ENCODE measurements at places on chromosomes 5 and 9.

GRCh38 chr5:61667525-61668218 is 335.6 kb downstream of the ZSWIM6 start:
- no peak for DNase-seq

GRCh38 chr9:73565026-73565425 is 413.4 kb downstream of the ANXA1 start:
- DNase-seq = no peak

DNA sequence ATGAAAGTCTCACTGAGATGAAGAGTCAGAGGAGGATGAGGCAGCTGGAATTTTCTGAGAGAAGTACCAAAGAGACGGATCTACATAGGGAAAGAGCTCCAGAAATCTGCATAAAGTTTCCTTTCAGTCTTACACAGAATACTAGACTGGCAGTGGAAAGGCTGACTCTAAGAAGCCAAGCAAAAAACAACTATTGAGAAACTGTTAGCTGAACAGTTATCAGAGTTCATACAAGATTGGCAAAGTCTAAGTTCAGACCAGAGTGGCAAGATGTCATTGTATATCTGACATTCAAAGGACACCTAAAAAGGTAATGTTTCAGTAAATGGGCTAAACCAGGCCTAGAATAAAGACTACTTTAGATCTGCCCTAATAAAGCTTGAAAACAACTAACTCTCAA is 209.0 kb downstream of the KIAA0825 start:
- DNase-seq = no peak

GRCh38 chr5:40677456-40677855 is 2.3 kb upstream of the PTGER4 start:
- no peak for DNase-seq

DNA sequence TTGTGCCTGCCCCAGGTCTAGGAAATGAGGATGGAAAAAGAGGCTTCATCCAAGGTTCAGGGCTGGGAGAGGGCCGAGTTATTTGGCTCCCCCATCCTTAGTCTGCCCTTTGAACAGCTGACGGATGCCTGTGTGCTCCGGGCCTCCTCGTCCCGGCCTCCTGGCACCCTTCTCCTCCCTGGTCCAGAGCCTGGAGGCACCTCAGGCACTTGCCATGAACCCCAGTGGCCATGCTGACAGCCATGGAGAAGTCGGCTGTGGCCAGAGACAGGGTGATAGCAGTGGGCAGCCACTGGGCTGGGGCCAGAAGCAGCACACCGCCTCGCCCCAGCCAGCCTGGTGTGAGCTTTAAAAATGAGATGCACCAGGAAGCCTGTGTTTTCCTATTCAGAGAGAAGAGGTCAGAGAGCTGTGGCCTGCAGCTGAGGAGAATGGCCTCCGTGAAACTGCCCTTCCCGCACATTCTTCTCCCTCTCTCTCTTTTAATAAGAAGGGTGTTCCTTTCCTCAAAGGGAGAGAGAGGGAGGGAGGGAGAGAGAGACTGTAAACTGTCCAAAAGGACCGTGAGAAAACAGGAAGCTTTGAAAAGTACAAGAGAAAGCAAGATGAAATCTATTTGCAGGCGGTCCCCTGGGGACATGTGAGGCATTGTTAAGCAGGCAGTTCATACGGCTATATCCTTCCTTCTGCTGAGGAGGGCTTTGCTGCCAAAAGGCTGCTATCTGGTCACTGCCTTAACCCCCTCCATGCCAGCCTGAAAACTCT is 55.3 kb downstream of the ZNF366 start:
- peak; percentile 72 for DNase-seq

- no peak for DNase-seq
Measured at GRCh38 chr5:7405277-7405676, 9.3 kb downstream of the ADCY2 start.

- DNase-seq = no peak
Measured at GRCh38 chr5:93275376-93275775, 305.6 kb downstream of the NR2F1-AS1 start.

GRCh38 chr5:143224672-143225071 is 178.8 kb downstream of the NR3C1 start:
- no peak for DNase-seq

DNA sequence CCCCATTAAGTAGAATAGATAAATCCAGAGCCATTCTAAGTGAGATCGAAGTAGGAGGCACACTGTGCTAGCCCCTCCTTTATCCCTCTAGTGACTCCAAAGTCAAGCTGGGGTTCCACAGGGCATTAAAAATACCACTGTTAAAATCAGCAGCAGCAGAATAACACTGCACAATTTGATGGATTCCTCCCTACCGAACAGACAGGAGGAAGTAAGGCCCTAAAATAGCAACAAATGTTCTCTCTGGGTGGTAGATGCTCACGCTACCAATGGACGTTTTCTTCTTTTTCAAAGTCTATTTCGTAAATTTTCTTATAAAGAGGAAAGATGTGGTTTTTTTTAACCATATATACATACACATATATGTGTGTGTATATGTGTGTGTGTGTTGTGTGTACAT is 54.4 kb downstream of the FBXW11 start:
- DNase-seq = no peak

DNA sequence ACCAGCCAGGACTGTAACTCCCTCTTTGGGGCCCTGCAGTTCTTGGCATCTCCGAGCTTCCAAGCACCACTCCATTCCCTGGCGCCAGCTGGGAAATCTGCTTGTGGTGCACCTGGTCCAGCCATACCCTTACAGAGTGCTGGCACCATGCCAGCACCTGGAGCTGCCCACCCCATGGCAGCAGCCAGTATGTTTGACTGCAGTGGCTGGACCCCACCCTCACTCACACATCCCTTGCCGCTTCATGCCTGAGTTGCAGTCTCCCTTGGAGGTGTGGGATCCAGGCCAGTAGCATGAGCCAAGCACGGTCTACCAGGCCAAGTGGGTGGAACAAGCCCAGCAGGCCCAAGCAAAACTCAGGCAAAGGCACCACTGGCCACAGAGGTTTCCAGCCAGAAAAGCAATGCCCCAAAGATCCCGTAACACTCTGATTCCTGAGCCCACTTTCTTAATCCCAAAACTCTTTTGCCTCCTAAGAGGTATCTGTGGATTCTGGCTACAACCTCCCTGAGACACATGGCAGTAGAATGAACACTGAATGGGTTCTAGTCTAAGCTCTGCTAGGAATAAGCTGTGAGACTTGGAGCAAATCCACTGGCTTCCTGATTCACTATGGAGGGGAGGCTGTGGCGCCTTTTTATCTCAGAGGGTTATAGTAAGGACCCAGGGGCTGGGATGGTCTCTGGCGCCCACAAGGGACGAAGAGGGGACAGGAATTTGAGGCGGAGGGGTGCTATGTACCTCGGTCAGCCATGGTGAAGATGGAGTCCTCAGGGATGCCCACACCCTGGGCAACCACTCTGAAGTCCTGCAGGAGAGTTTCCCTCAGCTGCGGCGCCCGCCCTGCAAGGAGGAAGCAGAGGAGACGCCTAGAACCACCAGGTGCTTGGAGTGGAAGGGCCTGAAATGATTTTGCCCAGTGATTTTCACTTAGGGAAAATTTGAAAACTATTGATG is 5.6 kb downstream of the AMBP start:
- DNase-seq = no peak

DNA sequence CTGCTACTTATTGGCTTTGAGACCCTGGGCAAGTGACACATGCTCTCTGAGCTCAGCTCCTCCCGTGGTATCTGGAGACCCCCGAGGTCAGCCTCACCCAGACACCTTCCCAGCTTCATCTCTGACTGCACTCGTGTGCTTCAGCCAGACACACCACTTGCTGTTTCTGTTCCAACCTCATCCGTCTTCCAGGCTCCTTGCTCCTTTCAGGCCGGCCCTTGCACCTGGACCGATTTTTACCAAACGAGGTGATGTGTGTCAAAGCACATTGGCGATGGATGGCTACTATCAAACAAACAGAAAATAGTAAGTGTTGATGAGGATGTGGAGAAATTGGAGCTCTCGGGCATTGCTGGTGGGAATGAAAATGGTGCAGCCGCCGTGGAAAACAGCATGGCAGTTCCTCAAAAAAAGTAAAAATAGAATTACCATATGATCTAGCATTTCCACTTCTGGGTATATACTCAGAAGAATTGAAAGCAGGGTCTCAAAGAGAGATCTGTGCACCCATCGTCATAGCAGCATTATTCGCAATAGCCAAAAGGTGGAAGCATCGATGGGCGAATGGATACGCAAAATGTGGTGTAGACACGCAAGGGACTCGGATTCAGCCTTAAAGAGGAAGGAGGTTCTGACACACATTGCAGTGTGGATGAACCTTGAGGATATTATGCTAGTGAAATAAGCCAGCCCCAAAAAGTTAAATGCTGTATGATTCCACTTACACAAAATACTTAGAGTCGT is 96.1 kb upstream of the IER5L start:
- no peak for DNase-seq

- DNase-seq = no peak
Measured at GRCh38 chr9:71704796-71705195, 63.5 kb downstream of the CEMIP2 start.

DNA sequence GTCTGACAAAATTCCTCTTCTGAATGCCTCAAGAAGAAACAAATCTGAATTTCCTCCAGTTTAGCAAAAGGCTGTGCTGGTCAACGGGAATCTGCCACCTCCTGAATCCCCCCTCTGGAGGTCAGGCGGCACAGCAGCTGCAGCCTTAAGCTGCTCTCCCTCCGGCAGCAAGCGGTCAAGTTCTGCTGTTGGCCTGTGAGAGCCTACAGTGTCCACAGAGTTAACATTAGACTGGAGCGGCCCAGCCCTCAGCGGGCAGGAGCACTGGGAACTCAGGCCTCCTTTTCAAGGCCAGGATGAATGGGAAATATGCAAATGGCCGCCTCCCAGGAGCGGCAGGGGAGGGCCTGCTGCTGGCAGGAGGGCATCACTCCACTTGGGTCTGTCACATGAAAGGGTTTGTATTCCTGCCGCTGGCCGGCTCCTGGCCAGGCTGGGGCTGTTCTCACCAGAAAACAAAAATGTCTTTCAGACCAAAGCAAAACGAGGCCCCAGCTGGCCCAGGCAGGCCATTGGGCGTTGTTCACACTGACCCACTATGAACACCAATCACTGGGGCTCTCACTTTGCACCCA is 8.2 kb downstream of the ACSL6 start:
- peak; percentile 92 for DNase-seq

GRCh38 chr9:121340676-121341392 is 29.2 kb downstream of the STOM start:
- DNase-seq = no peak

- DNase-seq = no peak
Measured at GRCh38 chr5:107952450-107952849, 281.7 kb upstream of the EFNA5 start.

DNA sequence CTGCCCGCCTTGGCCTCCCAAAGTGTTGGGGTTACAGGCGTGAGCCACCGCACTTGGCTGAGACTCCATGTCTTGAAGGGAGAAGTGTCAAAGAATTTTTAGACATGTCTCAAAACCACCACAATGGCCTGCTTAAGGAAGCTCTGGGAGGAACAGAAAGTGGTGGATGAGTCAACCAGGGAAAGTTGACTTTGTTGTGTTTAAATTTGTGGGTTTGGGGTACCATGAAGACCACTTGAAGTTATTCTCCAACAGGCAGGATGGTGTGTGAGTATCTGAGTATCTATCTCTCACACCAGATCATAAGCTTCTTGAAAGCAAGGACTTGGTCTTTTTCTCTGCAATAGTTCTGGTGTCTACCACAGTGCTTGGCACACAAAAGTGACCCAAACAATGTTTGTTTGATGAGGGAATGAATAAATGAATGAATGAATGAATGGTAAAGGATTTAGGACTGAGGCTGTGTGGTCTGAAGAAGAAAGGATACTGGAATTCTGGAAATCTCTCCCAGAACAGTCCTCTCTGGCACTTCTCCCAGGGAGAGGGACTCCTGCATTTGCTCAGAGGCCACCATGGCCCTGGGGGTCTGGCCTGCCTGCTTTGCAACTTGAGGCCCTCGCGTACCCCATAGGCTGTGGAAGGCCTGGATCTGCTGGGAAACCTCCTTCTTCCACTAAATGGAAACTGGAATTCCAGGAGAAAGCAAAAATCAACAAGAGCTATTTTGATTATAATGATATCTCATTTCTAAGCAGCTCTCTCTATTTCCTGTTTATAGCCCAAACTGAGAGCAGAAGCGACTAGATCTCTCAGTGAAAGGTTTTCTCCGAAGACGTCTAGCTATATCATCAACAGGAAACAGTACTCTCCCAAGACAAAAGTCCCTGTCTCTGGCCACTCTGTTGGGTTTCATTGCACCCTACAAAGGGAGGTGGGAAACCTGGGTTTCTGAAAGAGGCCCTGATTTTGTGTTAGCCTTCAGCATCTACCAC is 187.9 kb downstream of the PALM2AKAP2 start:
- no peak for DNase-seq

- DNase-seq = no peak
Measured at GRCh38 chr5:80172067-80172695, 83.7 kb downstream of the SERINC5 start.

GRCh38 chr5:149544028-149544420 is 7.2 kb downstream of the CSNK1A1 start:
- no peak for DNase-seq

- peak; percentile 30 for DNase-seq
Measured at GRCh38 chr5:143674469-143674786, 137.5 kb upstream of the HMHB1 start.

DNA sequence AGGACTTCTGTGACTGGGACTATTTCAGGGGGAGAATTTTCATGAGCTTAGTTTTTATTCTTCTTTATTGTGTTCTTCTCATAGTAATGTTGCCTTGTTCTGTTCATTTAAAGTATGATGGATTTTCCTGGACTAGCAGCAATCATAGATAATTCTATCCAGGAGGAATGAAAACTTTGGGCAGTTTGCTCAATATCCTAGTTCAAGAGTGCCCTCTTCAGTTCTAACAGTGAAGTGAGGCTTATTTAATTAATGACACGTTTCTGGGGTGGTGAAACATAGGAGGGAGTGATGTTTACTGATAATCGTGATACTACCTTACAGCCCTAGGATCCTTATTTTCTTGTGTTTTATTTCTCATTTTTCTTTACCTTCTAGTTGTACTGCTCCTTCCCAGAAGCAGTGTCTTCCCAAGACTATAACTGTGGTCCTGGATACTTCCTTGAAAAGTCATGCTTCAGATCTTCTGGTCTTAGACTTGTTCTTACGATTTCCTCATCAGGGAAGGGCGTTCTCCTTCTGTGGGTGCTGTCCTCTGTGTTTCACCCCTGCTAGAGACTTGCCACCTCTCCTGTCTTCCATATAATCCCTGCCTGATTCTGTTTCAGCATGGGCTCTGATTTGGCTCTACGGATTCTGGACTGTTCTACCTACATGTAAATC is 57.4 kb downstream of the CFAP95 start:
- DNase-seq = no peak

- DNase-seq = no peak
Measured at GRCh38 chr5:169742771-169743296, 105.8 kb downstream of the DOCK2 start.

- DNase-seq = peak; percentile 94
Measured at GRCh38 chr5:123119334-123119986, 30.4 kb downstream of the PRDM6 start.

- DNase-seq = no peak
Measured at GRCh38 chr9:107982745-107983144, 493.2 kb upstream of the KLF4 start.

DNA sequence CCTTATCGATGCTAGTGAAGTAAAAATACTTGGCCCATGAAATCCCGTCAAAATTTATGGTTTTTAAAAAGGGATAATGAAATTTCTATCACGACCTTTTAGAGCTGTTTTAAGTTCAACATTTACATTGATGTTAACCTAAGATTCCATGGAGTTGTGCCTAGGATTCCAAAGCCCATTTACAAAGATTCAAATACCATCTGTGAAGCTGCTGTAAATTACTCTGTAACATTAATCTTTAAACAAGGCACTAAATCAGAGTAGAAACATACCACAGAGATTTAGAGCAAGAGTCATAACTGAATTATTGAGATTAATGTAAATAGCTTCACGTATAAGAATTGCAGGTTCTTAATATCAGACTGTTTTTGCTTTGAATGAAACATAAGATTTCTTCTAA is 17.7 kb downstream of the POU5F2 start:
- no peak for DNase-seq

GRCh38 chr9:75855509-75855908 is 35.0 kb upstream of the PCSK5 start:
- no peak for DNase-seq
